Muscle of leg (tissue), 16 donors: ENCODE measurements at places on chromosomes 2 and 18. TPM values are rescaled to one million over a fixed set of nuclear protein-coding genes. Genes with fewer than 3 reads are reported as not detected.

DNA sequence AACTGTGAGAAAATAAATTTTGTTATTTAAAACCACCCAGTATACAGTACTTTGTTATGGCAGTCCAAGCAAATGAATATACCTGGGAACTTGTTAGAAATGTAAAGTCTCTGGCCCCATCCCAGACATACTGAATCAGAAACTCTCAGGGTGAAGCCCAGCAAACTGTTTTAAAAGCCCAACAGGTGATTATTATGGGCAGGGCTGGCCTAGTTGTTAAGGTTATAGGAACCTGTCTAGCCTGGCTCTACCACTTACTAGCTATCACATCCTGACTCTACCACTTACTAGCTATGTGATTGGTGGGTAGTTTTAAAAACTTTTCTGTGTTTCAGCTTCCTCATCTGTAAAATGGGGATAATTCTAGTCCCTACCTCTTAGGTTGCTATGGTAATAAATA lies 8.0 kb upstream of the DARS1 start:
- DNase-seq, result no peak

GRCh38 chr2:201931951-201932350 lies 101.7 kb upstream of the FZD7 start:
- DNase-seq, result no peak

DNA sequence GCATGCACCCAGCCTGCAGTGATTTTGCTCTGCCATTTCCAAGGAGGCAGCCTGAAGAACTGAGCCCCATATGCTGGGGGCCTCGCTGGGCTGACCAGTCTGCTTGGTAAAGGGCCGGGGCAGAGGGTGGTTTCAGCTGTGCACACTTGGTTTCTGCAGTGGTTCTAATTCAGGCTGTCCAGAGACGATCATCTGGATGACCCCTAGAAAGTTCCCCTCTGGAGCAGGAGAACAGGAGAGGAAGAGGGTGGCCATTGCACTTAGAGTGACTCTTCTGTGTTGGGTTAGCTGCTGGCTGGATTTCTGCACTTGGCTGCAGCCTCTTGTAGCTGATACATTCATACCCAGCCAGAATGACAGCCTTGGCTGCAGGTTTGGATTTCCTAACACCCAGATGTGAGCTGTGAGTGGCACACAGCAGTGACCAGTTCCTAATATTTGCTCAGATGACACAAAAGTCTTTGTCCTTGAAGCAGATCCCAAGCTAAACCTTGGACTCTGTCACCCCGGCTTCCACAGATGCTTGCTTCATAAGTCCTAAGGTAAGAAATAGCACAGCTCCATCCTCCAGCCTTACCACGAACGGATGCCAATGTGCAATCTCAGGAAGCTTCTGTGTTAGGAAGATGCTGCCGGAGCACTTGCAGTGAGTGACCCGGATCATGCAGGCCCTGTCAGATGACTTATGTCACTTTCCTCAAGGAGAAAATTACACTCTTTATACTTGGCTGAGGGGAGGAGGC lies 105.6 kb downstream of the HNRNPLL start:
- peak; percentile 53 for DNase-seq

Gene RSAD2
- total RNA-seq, result 3.3 TPM

Gene CFAP210
- total RNA-seq, result not detected

- no peak for DNase-seq
Observed at GRCh38 chr2:42792087-42792582, 248 bp downstream of the HAAO start.

DNA sequence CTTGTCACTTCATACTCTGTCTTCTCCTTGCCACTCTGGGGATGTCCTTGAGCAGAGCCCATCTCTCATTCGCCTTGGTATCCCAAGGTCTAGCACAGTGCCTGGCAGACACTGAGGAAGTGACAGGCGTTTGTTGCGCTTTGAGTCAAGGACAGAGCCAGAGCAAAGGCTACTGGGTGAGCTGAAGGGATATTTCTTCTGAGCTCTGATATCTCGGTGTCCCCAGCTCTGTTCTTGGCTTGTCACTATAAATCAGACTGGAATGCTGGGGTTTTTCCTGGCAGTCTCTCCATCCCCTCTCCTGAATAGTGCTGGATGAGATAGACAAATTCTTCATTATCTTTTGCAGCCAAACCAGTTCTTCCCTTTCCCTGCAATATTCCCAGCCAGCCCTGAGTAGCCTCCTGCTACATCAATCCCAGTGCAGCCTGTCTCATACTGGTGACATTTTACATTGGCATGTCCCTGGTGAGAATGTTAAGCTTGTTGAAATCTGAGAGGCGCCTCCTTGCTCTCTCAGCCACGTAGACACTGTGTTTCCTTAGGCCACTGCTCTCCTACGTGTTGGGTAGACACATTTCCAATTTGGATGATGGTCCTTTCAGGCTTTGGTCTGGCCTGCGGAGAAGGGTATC lies 61.7 kb downstream of the CTIF start:
- DNase-seq, result peak; percentile 71

Gene PRLH
- not detected for total RNA-seq

- no peak for DNase-seq
Observed at GRCh38 chr2:223759569-223760430, 77.6 kb downstream of the AP1S3 start.

- no peak for DNase-seq
Observed at GRCh38 chr2:19312949-19313348, 45.5 kb downstream of the OSR1 start.

GRCh38 chr2:29763371-29763770 lies 158.0 kb downstream of the ALK start:
- DNase-seq, result no peak

GRCh38 chr2:26712486-26713465 lies 20.3 kb downstream of the KCNK3 start:
- DNase-seq, result peak; percentile 86

GRCh38 chr2:192216336-192216735 lies 21.6 kb upstream of the TMEFF2 start:
- no peak for DNase-seq

DNA sequence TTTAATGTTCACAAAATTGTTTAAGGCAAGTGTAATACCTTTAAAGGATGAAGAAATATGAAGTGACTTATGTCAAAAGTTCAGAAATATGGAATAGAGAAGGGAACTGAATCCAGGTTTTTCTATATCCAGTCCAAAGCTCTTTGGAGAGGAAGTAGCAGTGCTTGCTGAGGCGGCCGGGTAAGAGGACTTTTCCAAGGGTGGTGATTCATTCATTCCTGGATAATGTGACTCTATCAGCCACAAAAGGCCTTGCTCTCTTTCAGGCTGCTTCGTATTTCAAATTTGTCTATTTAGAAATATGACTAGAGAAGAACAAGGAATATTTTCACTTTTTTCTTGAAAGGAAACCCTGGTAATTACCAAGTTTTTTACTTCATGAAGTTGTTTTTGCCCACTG lies 830.1 kb upstream of the ZEB2 start:
- peak; percentile 23 for DNase-seq

DNA sequence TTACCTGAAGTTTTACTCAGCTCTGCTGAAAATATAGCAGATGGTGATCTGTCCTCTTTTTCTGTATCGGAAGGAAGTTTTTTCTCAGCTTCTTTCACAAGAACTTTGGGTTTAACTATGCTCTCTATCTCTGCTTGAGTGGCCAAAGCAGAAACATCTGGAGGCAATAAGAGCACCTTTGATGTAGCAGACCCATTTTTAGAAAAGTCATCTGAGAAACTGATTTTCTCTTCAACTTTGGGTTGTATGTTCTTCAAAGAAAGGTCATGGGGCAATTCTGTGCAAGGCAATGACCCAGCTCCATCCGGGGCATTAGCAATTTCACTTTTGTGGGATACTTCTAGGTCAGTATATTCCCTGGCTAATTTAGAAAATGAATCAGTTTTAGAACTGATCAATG lies 25.2 kb downstream of the RTN4 start:
- DNase-seq, result no peak

Gene OTOS
- not detected for total RNA-seq

- no peak for DNase-seq
Observed at GRCh38 chr2:130300258-130300969, 42.3 kb upstream of the IMP4 start.

DNA sequence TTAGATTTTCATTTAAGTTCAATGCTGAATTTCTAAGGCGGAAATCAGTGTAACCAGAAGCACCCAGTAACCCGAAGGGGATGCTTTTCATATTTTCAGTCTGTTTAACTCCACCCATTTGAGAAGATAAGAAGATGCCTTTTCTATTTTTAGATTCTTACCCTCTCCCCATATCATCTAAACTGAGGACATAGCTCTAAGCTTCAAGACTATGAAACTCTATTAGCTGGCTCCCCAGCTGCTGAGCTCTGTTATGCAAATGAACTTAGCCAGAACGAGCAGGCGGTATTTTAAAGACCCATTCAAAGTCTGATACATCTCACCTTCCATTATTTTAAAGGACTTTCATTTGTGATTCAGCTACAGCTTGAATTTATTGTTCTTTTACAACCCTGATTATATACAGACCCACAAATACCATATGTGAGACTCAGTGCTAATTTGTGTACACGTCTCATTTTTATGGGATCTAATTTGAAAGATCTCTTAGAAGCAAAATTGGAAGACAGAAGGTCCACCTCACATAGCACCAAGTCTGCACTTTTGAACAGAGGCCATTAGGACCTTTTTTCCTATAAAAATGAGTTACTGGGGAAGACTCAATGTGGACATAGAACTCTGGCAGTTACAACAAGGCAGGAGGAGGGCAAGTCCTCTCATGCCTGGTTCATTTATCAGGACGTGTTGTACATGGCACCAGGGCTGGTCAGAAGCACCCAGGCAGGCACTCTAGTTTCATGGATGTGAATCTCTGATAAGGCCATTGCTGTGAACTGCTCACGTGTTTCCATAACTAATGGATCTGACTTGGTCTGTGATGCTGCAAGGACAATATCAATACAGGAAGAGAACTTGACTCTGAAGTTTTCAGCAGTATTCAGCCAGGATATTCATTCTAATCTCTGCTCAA lies 16.3 kb downstream of the CDC42EP3 start:
- DNase-seq, result peak; percentile 49

Gene ANAPC1
- 24.0 TPM for total RNA-seq

DNA sequence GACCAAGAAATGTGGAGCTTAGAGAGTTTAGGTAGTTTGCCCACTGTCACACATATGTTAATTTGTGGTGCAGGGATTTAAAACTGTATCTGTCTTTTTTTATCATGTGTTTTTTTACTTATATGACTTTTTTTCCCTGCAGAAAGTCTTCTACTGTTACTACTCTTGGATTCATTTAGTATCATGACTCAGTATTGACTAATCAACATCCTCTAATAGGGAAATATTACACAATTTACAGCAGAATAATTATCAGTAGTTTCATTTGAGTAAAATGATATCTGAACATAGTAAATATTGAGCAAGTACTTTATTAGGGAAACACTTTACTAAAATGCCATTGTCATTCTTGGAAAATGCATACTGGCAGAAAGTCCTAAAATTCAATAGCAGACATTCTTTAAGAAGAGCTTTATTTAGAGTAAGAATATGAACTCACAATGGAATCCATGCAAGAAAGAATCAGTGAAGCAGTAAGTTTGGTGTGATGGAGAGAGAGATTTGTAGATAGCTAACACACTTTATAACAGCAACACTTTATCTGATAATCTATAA lies 425.9 kb upstream of the SLC8A1 start:
- DNase-seq, result peak; percentile 1

DNA sequence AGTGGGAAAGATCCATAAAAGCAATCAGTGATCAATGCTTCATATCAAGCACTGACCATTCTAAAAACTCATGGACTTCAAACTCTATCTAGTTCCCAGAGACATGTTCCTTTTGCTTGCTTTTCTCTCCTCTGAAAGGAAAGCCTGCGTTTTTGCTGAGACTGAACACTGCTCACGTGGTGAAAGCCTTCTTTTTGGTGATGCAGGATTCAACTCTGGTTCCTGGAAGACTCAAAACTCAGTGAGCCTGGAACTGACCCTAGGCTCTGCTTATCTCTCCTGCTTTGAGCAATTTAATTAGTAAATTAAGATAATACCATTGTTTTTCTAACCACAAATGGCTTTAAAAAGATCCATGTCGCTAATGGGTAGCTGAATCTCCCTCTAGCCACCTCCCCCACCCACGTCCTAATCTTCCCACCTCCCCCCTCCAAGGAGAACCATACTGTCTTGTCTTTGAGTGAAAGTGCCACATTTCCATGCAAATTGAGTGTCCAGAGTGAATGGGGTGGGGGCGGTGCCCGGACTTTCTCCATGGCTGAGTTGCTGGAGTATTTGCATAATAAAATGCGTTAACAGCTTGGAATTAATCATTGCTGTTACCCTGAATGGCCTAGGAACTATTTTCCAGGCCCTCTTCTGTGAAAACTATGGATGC lies 130.5 kb downstream of the BCL11A start:
- DNase-seq, result no peak

DNA sequence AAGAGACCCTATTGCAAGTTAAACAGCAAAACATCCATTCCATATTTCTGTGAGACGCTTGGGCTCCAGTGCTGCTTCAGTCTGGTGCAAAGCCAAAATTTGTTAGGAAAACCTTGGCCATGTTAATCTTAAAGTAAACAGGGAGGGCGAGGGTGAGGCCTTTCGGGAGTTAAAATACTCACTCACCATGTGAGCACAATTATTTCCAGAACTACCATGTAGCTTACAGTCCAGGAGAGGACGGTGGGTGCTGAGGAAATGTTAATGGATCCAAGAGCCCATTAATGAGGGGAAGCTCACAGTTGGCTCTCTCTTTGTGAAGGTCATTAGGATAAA lies 286.4 kb downstream of the SLC8A1 start:
- DNase-seq, result no peak

GRCh38 chr18:8960740-8961657 lies 141.5 kb upstream of the NDUFV2 start:
- DNase-seq, result no peak

- DNase-seq, result no peak
Observed at GRCh38 chr18:72104851-72105250, 439.3 kb downstream of the CBLN2 start.

Gene FAP
- 89.1 TPM for total RNA-seq

Gene LRRC30
- total RNA-seq, result 6.5 TPM

Gene SCYGR4
- not detected for total RNA-seq
